PC-3 (cell line): ENCODE measurements at places on chromosomes 6 and 20. TPM values are rescaled to one million over a fixed set of nuclear protein-coding genes. Genes with fewer than 3 reads are reported as not detected.

- peak; percentile 45 for DNase-seq
Measured at GRCh38 chr6:155014670-155015300, 19.7 kb downstream of the TIAM2 start.

The ZSCAN23 gene
- total RNA-seq: 2.2 and 3.4 TPM in 2 replicates

The NRN1 gene
- not detected in 2 replicates for total RNA-seq

DNA sequence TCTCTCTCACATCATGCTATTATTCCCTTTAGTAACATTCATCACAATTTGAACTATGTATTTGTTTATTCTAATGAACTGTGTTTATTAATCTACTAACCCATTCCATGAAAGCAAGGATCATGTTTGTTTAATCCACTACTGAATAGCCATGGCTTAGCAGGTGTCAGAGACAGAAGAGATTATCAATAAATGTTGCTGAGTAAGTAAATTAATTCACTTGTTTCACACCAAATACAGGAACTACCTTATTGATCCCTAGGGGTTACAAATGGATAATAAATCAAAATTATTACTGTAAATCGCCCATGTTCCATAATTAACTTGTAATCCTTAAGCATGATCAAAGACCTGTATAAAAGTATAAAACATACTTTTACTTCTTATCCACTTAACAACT, 76.6 kb downstream of the PHIP start:
- no peak for DNase-seq

DNA sequence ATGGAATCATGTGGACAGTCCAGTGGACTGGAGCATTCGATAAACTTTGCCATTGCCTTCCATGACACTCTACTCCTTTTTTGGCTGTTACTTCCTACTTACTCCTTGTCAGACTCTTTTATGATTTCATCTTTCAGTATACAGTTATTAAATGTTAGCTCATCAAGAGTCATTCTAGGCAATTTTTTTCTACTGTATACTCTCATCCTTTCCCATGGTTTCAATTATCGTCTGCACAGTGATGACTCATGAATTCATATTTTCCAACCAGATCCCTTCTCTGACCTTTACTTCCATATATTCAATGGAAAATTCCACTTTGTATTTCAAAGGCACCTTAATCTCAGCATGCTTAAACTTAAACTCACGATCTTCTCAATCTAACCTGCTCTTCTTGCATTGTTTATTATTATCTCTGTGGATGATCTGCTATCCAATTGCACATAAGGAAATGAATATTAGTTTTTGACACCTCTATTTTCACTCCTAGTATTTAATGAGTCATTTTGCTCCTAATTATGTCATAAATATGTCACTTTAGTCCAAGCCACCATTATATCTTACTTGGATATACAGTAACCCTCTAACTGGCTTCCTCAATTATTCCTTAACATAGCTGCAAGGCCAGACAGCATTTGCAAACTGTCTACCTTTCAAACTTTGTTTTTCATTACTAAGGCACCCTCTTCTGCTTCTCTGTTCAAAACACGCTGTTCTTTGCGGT, 427.5 kb downstream of the PHF3 start:
- peak; percentile 68 for DNase-seq

The DYNLT2 gene
- 0.51 and 1.5 TPM in 2 replicates for total RNA-seq

DNA sequence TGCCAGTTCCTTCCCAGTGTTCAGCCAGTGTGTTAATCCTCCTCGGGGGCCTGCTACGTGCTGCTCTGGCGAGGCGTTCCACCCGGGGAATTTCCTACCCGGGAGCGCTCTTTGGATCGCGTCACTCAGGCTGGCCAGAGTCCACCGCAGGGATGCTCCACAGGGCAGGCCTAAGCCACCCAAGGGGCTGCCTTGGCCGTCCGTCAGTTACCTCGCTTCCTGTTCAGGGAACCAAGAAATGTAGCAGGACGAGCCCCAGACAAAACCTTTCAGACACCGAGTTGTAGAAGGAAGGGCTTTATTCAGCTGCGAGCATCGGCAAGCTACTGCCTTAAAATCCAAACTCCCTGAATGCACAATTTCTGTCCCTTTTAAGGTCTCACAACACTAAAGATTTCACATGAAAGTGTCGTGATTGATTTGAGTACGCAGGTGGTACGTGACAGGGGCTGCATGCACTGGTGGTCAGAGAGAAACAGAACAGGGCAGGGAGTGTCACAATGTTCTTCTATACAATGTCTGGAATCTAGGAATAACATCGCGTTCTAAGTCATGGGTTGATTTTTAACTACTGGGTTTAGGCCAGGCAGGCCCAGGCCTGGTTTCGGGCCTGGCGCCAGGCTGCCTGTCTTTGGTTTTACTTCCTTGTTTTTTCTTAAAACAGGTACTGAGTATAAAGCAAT, 15.7 kb upstream of the POU5F1 start:
- DNase-seq: no peak

The DUSP15 gene
- total RNA-seq: not detected in 2 replicates

- DNase-seq: no peak
Measured at GRCh38 chr20:62029949-62030348, 35.7 kb downstream of the TAF4 start.

DNA sequence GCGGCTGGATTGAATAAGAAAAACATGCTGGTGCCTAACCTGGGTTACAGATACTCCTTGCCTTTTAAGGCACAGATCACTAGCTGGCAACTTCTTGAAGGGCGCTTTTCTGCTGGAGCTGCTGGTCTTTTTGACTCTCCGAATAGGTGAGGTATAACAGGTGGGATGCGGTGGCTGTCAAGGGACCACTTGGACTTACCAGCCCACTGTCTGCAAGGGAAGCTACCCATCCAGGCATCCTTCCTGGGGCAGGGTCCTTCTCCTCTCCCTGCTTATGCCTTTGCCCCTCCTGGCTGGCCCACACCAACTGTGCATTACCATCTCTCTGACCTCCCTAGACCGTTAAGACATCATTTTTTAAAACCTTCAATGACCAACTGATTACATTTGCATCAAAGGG, 57.4 kb downstream of the NPEPL1 start:
- DNase-seq: no peak

The SCUBE3 gene
- total RNA-seq: 1.5 and 2.4 TPM in 2 replicates

DNA sequence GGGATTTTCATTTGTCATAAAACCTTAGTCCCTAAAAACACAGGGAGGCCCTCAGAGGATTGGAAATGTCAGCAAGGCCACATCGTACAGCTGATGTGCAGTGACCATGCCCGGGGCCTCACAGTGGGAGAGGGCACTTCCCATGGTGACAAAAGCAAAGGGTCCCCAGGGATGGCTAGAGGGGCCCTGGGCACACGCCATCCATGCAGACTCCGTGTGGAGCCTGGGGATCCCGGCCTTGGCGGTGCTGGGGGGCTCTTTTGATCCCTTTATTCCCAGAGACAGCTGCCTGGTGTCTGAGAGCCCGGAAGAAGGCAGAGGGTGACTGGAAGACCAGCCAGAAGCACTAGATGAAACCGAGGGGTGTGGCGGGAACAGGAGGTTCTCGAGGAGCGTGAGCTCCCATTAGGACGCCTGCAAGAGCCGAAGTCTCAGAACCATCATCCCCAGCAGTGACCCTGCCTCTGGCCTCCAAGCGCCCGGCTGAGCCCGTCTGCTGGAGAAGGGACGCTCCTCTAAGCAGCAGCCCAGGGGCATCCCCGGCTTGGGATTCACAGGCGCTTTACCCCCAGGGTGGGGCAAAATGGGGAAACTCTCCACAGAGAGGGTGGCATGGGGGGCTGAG, 49.1 kb upstream of the FRMD1 start:
- no peak for DNase-seq

DNA sequence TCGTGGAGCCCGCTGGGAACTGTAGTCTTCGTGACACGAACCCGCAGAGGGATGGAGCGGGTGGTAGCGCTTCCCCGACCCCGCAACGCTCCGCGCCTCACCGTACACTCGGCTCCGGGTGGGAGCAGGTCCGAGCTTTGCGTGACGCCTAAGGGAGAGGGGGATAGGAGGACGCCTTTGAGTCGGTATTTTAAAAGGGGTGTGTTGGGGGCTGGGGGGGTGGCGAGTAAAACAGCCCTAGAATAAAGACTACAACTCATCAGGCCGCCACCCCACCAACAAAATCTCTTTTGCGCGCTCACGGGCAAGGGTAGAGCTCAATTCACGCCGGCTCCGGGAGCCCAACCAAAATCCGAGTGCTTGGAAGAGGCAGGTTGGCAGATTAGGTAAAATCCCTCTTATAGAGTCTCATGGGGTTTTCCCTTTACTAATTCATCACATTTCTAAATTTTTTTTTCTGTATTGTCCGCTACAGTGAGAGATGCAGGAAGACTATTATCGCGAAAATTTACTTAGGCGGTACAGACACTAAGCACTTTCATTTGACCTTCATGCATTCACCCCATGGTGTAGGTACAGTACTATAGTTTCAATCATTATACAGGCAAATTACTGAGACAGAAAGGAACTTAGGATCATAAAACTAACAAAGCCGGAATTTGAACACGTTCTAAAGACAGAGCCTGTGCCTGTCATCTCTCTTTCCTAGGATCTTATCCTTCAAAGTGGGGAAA, 706 bp upstream of the SNX14 start:
- DNase-seq: no peak

DNA sequence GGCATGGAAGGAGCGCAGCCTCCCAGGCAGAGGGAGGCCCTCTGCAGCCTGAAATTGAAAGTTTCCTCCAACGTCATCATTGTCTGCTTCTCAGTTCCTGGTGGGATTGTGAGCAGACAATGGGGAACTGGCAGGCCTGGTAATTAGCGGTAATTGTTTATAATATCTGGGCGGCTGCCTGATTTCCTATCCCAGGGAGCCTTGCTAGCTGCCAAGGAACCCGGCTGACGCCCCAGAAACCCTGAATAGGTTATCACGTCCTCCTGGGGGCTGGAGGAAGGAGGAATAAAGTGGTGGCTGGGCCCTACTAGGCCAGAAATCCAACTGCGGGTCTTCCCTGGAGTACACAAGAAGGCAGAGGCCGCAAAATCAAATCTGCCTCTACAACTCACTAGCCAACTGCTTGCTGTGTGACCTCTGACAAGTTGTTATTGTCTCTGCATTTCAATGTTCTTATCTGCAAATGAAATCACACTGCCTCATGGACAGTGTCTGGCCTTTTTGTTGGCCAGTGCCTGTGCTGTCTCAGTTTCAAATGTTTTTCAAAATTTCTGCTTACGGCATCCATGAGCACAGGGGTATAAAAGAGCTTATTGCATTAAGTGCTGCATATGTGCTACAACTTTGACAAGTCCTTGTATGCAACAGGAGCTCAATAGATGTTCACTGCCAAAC, 16.9 kb downstream of the KCNK15 start:
- no peak for DNase-seq

The DNAH8 gene
- 0.06 and 0.15 TPM in 2 replicates for total RNA-seq

DNA sequence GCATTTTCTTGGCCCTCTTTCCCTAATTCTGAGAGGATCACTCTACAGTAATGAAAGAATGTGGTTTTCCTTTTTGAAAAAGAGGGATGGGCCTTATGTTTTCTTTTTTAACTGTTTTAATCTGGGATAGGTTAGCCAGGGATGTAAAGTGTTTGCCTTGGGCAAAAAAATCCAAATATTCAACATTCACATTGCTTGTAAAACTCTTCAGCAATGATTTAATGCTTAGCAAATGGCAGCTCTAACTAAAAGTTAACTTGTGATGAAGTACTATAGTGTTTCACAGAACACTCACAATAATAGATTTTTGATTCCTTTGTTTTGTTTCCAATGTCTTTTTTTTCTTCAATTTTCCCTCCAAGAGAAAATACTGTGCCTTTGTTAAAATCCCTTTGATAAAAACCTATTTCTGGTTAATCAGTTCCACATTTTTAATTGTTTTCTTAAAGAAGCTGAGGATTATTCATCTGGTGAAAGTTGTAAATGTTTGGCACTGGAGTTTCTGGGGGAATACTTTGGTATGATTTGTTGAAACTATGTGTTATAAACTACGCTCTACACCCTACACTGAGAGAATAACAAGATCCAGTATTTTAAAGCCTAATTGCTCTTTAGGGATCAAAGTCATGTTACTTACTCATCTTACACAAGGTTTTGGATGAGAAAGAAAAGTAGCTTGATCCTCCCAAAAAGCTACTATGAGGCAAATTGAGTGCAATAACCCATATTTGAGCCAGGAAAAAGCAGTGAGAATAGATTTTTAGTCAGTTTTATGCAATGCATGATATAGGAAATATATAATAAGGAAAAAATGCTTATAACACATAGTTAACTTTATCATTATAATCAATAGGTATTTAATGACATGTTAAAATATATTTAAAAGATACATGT, 335.8 kb downstream of the EPHA7 start:
- no peak for DNase-seq

DNA sequence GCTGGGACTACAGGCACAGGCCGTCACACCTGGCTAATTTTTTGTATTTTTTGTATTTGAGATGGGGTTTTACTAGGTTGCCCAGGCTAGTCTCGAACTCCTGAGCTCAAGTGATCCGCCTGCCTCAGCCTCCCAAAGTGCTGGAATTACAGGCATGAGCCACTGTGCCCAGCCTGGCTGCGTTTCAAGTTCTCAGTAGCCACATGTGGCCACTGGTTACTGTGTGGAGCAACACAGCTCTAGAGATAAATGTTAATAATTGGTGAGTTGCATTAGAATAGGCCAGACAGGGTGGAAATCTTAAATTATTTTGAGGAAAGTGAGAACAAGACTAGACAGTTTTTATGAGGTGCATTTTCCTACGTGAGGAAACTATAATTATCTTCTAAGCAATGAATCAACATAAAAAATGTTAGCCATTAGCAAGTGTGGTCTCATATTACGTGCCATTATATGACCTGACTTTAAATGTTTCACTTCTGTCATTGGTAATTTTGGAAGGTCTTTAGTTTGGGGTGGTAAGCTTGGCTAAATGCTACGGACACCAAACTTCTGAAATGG, 129.6 kb downstream of the PLEKHG1 start:
- DNase-seq: no peak

- DNase-seq: no peak
Measured at GRCh38 chr6:8229915-8230756, 127.8 kb upstream of the EEF1E1 start.

GRCh38 chr20:48945840-48946514, 24.5 kb downstream of the ARFGEF2 start:
- peak; percentile 99 for DNase-seq

The NOX3 gene
- not detected in 2 replicates for total RNA-seq

The BEND6 gene
- 0.58 and 1.3 TPM in 2 replicates for total RNA-seq

The FARS2 gene
- total RNA-seq: 18.4 and 23.0 TPM in 2 replicates

- peak; percentile 27 for DNase-seq
Measured at GRCh38 chr6:149938571-149939355, 3.1 kb upstream of the ULBP2 start.

GRCh38 chr20:62198931-62199330, 16.1 kb downstream of the MTG2 start:
- DNase-seq: no peak

The DEFB123 gene
- total RNA-seq: not detected in 2 replicates

The VEGFA gene
- 146 and 190 TPM in 2 replicates for total RNA-seq

The HLA-E gene
- 131 and 161 TPM in 2 replicates for total RNA-seq

GRCh38 chr6:6362056-6362840, 41.8 kb upstream of the F13A1 start:
- DNase-seq: no peak
